ENCODE measurements at places on chromosomes 7 and 10. TPM values are rescaled to one million over a fixed set of nuclear protein-coding genes. Genes with fewer than 3 reads are reported as not detected.

- no peaks in the 10 kb centered on the region for H3K36me3 ChIP-seq
- no peak overlapping the region for H3K27ac ChIP-seq
- no peaks in the 10 kb centered on the region for H3K27me3 ChIP-seq
Measured at GRCh38 chr10:4453950-4454349, 372.1 kb upstream of the AKR1E2 start.

DNA sequence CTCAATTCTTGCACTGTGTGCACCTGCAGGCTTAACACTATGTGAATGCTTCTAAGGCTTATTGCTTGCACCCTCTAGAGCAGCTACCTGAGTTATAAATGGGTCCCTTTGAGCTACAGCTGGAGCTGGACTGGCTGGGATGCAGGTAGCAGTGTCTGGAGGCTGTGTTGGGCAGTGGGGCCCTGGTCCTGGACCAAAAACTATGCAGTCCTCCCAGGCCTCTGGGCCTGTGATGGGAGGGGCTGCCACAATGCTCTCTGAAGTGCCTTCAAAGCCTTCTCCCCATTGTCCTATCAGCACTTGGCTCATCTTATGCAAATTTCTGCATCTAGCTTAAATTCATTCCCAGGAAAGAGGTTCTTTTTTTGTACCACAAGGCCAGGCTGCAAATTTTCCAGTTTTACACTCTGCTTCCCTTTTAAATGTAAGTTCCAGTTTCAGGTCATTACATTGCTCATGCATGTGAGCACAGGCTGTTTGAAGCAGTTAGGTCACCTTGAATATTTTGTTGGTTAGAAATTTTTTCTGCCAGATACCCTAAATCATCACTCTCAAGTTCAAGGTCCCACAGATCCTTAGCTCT is 26.0 kb downstream of the KBTBD2 start:
- no peak overlapping the region for H3K27ac ChIP-seq
- DNase-seq = no peak
- peaks cover 26% of the 10 kb centered on the region for H3K36me3 ChIP-seq
- no peaks in the 10 kb centered on the region for H3K27me3 ChIP-seq

- no peak for DNase-seq
- H3K36me3 ChIP-seq = no peaks in the 10 kb centered on the region
- no peak overlapping the region for H3K27ac ChIP-seq
- no peaks in the 10 kb centered on the region for H3K27me3 ChIP-seq
- no peaks in the 10 kb centered on the region for H3K4me1 ChIP-seq
Measured at GRCh38 chr10:4557469-4557868, 268.5 kb upstream of the AKR1E2 start.

- H3K27ac ChIP-seq = no peak overlapping the region
- H3K4me3 ChIP-seq = no peak overlapping the region
- no peaks in the 10 kb centered on the region for H3K36me3 ChIP-seq
- no peaks in the 10 kb centered on the region for H3K27me3 ChIP-seq
- H3K4me1 ChIP-seq = no peaks in the 10 kb centered on the region
Measured at GRCh38 chr7:6546498-6547251, 4.6 kb downstream of the GRID2IP start.

- H3K4me3 ChIP-seq = no peak overlapping the region
- H3K36me3 ChIP-seq = peaks cover 19% of the 10 kb centered on the region
- peaks cover 20% of the 10 kb centered on the region for H3K4me1 ChIP-seq
Measured at GRCh38 chr7:135929722-135930141, 47.4 kb downstream of the MTPN start.

DNA sequence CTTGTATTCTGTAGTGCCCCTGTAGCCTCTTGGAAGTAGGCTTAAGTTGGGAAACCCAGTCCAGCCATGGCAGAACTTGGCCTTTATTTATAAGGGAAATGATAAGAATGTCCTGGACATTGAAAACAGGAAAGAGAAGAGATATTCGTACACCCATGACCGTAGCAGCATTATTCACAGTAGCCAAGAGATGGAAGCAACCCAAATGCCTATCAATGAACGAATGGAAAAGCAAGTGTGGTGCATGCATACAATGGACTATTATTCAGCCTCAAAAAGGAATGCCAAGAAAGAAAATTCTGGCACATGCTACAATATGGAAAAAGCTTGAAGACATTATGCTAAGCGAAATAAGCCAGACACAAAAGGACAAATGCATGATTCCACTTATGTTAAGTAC is 315.3 kb downstream of the CXCL12 start:
- no peak overlapping the region for H3K27ac ChIP-seq
- H3K4me3 ChIP-seq = no peak overlapping the region
- DNase-seq = no peak
- peaks cover 8% of the 10 kb centered on the region for H3K4me1 ChIP-seq
- H3K27me3 ChIP-seq = no peaks in the 10 kb centered on the region
- H3K36me3 ChIP-seq = no peaks in the 10 kb centered on the region

DNA sequence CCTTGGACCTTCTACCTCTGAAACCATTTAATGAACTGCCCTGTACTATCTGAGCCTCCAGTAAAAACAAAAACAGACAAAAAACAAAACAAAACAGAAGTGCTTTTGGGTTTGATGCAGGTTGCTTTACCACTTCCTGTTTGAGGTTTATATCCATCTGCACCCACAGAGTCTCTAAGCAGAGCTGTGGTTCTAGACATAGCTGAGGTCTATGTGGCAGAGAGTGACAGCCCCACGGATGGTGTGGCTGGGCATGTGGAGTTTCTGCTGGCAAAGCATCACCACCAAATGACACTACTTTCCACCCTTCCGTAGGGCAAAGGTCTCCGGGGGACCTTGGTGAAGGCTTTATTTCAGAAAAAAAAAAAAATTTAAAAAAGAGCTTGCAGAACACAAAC is 754.2 kb downstream of the GRID1 start:
- no peak overlapping the region for H3K4me3 ChIP-seq
- H3K4me1 ChIP-seq = no peaks in the 10 kb centered on the region
- H3K27me3 ChIP-seq = no peaks in the 10 kb centered on the region

GRCh38 chr7:98993024-98993897 is 114.9 kb downstream of the TRRAP start:
- no peak for DNase-seq
- H3K27me3 ChIP-seq = no peaks in the 10 kb centered on the region
- H3K27ac ChIP-seq = no peak overlapping the region
- H3K36me3 ChIP-seq = peaks cover 95% of the 10 kb centered on the region

FKBP6 gene
- 0.47 TPM for total RNA-seq

- H3K4me1 ChIP-seq = peaks cover 8% of the 10 kb centered on the region
- no peak overlapping the region for H3K4me3 ChIP-seq
- H3K27ac ChIP-seq = no peak overlapping the region
- DNase-seq = no peak
- H3K36me3 ChIP-seq = peaks cover 5% of the 10 kb centered on the region
Measured at GRCh38 chr7:131383417-131384285, 56.0 kb downstream of the MKLN1 start.

- peak overlapping the region; percentile 49 for H3K4me3 ChIP-seq
- H3K27ac ChIP-seq = no peak overlapping the region
- no peaks in the 10 kb centered on the region for H3K36me3 ChIP-seq
- no peak for DNase-seq
- peaks cover 100% of the 10 kb centered on the region for H3K27me3 ChIP-seq
Measured at GRCh38 chr10:8049045-8049864, 5.2 kb upstream of the GATA3 start.

DNA sequence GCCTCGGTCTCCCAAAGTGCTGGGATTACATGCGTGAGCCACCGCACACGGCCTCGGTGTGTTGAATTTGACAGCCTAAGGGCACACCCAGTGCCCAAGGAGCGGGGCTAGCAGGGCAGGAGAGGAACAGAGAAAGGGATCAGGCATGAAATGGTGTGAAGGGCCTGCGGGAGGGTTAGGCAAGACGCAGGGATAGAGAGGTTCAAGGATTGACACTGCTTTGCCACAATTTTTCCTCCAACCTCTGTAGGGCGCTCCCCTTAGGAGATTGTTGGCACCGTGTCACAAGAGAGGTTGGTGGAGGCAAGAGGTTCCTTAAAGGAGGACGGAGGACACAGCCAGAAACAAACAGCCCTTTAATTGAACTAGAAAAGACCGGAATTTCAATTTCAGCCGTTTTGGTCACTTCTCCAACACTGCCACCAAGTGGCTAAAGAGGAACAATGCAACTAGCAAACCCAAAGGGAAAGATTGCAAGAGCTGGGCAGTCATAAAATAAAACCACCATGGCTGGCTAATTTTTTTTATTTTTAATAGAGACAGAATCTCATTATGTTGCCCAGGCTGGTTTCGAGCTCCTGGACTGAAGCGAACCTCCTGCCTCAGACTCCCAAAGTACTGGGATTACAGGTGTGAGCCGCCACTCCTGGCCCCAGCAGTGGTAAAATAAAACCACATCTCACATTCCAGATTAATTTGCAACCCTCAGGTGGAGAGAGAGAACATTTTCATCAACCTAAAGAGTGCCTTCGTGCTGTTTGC is 6.9 kb upstream of the CREB3L2 start:
- H3K27me3 ChIP-seq = no peaks in the 10 kb centered on the region
- DNase-seq = no peak
- no peaks in the 10 kb centered on the region for H3K36me3 ChIP-seq

DNA sequence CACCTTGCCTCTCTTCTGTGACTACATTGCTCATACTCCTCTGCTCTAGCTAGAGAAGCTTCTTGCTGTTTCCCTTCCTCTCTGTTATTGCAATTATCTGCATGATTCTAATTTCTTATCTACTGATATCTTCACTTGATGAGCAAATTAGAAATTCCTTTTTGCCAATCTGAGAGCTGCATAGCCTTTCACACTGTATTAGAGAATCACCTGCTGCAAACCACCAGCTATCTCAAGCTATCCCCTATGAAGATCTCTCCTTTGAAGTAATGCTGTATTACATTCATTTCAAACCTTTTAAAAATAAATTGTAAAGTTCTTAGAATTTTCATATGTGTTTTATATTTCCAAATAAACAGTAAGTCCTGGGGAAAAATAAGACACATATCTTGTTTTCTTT is 89.0 kb upstream of the ZNF804B start:
- no peak overlapping the region for H3K27ac ChIP-seq
- no peaks in the 10 kb centered on the region for H3K4me1 ChIP-seq
- H3K27me3 ChIP-seq = no peaks in the 10 kb centered on the region
- DNase-seq = no peak
- no peak overlapping the region for H3K4me3 ChIP-seq

ABCC2 gene
- 1.9 TPM for total RNA-seq

CFAP69 gene
- total RNA-seq = 8.4 TPM

CFAP46 gene
- total RNA-seq = 9.0 TPM

DNA sequence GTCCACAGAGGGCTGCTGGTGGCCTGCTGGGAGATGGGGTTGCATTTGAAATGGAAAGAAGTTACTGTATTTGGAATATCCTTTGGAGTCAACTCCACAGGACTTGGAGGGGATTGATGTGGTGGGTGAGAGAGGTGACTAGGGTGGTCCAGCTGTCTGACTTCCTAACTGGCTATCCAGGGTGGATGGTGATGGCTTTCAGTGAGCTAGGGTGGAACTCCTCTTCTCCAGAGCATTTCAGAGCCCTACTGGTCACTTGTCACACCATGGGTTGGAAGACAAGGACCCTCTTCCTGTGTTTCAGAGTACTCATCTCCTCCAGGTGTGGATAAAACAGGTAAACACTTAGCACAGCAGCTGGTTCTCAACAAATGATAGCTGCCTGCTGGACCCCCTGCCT is 3.3 kb upstream of the ADAMTS14 start:
- H3K4me3 ChIP-seq = no peak overlapping the region
- no peak for DNase-seq
- no peak overlapping the region for H3K27ac ChIP-seq
- H3K4me1 ChIP-seq = peaks cover 9% of the 10 kb centered on the region
